Fibroblast of skin of left biceps (primary cell): ENCODE measurements at places on chromosomes 13 and 19.

- DNase-seq = no peak
These were observed 1.1 kb downstream of the ZFP30 start for GRCh38 chr19:37654118-37654517.

DNA sequence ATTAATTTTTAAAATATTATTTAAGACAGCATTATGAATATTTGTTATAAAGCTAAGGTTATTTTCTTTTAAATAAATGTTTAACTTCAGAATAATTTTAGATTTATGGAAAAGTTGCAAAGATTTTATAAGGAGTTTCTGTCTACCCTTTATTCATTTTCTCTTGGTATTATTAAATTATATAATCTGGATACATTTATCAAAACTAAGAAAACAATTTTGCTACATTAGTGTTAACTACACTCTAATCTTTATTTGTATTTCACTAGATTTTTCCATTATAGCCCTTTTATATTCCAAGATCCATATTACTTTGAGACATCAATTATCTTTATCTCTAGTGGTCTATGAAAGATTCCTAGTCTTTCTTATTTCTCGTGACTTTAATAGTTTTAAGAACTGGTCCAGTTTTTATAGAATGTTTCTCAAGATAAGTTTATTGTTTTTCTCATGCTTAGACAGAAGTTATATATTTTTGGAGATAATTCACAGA lies 1243.7 kb upstream of the PCDH9 start:
- no peak for DNase-seq

GRCh38 chr13:51684076-51684475 lies 99.8 kb downstream of the WDFY2 start:
- DNase-seq = no peak

DNA sequence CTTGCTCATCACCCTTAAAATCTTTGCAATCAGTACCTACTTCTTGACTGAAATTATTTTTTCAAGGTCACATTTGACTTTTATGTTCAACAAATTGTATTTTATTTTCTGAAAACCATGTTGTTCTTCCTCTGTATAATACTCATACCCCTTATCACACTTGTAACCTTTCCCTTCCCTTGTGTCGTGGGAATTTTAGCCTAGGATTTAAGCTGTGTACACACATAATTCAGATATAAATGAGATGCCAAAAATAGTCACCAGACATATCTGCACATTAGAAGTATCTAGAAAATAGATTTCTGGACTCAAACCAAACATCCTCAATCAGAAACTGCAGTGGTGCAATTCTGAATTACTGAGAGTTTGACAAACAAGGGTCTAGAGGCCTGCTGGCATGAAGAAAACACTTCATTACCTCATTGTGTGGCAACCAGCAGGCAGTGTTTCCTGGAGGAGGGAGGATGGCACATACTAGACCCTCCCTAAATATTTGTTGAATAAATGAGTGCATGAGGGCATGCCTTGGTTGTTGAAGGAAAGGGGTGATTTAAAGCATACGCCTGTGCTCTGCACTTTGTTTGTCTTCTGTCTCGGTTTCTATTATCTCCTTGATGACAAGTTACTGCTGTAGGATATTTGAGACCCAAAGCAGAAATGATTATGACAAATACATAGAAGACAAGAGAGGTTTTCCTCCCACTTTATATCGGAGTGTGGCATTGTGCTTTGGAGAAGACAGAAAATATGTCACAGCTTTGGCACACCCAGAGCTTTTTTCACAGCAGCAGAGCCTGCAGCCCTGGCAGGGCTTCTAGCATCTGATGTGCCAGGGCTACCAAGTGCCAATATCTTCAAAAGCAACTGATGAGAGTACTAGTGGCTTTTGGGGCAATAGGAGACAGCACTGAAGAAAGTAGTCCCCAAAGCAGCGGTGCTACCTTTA lies 881.1 kb downstream of the PCDH9 start:
- DNase-seq = no peak

DNA sequence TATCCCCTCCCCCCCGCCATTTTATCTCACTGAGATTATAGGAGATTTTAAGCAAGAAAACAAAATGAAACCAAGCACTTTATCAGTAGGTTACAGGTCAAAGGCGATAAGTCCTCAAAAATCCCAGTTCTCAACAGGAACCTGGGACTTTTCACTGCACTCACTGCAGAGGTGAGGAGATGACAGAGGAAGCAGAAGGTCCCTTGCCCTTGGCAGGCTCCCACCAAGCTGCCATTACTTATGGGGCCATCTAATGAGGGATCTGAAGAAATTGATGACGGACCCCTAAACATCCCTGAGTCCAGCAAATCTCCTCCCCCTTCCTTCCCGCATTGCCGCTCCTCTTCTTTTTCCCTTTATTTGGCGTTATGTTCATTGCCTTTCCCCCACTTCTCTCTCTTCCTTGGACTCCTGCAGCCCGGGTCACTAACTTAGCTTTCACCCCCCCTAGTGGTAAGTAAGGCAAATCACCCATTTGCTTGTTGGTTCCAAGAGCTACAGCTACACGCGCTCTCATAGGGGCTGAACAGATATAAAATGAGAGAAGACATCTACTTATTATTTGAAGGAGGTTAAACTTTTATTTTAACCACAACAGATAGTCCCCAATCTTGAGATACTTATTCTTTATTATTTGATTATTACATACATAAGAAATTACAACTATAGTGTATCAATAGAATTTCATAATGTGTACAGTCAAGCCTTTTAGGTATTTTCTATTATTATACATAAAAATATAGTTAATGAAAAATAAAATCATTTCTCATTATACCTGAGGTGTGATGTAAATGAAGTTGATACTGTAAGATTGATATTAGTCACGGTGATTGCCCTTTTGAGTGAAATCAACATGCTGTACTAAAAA lies 52.0 kb upstream of the ARGLU1 start:
- peak; percentile 36 for DNase-seq

DNA sequence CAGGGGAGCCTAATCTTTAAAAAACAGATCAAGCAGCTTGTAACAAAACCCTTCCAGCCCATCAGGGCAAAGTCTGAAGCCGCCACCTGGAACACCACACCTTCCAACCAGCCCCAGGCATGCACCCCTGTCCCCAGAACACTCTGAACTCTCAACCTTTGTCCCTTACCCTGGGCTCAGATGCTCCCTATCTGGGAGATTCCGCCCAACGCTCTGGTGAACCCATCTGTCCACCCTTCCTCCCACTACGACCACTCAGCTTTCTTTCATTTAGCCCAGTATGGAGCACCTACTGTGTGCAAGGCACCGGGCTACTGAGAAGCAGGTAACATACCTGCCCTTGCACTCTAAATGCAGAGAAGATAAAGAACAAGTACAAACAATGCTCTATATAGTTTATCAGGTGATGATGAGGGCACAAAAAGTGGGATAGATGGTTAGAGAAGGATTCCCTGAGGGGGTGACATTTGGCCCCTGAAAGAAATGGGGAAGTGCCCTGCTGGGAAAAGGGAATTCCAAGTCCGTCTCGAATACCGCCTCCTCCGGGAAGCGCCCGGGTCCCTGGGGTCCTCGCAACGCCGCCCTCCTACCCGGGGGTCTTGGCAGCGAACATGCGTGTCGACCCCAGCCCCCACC lies 629 bp downstream of the PEPD start:
- no peak for DNase-seq
